ENCODE measurements at places on chromosomes 11 and 22.
A peak's percentile ranks its signal among the peaks of the same experiment; 100 is the strongest.

DNA sequence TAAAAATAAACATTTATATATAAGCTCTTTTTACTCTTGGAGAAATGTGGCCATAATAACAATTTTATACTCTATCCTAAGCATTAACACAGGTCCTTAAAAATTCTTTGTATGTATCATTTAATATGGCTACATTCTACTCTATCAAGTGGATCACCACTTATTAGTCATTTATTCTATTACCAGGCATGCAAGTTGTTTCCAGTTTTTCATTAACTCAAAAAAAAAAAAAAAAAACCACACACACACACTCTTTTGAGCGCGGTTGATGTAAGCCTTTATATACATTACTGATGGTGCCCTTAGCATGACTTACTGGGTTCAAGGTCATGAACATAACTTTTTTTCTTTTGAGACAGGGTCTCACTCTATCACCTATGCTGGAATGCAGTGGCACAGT lies 47.1 kb upstream of the MICAL2 start:
- no peak for DNase-seq

DNA sequence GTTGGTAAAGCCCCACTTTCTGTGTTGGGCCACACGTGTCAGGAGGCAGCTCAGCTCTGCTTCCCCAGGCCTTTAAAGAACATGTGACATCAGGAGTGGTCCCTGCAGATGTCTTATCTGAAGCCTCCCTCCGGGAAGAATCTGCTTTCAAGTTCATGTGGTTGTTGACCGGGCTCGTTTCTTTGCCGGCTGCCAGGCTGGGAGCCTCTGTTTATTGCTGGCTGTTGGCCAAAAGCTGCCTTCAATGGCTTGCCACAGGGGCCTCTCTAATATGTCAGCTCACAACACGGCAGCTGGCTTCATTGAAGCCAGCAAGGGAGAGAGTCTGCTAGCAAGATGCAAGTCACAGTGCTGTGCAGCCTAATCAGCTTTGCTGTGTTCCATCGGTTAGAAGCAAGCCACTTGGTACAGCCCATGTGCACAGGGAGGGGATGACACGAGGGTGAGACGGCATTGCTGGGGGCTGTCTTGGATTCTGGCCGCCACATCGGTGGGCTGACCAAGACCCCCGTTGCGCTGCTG lies 14.6 kb downstream of the MRGPRF start:
- peak; percentile 78 for DNase-seq

DNA sequence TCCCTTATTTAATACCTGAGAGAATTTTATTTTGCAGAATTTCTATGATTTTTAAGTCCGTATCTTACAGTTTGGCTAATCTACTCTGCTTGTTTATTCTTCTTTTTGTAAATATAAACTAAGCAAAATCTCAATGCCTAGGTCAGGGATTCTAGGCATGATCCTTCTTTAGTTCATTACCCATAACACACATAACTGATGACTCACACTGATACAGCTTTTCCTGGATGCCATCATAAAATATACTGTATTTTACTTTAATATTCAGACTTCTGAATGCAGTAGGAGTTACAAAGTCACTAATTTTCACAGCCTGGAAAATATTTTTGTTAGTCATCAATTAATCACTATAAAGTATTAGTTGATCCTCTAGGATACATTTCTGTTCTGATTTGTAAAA lies 898.2 kb upstream of the RAG2 start:
- DNase-seq, result no peak

GRCh38 chr22:31271485-31271884 lies 20.8 kb downstream of the PIK3IP1 start:
- DNase-seq, result no peak

DNA sequence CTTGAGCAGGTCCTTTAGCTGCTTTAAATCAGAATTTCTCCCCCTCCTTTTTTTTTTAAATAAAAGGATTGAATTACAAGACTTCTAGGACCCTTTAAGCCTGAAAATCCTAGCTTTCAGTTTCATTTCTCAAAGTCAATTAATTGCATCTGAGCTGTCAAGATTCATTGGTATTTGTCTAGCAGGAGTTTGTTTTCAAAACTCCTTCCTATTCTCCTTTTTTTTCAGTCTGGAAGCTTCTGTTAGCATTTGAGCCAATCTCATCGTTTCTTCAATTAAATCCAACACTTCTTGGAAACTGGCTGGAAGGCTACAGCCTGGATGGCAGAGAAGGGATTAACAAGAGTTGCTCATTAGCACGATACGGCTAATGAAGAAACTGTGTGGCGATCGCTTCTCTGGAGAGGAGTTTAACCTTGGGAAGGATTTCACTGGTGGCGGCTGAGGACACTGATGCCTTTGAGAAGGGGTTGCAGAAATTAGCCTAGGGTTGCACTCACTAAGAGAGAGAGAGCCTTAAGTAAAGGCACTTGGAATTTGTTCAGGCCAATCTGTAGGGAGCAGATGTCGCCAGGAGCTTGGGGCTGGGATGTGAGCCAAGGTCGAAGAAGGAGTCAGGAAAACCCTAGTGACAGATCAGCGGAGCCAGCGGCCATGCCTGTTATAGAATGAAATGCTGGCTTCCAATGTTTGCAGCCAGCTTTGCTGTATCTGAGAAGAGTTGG lies 43.8 kb upstream of the API5 start:
- DNase-seq, result no peak

GRCh38 chr11:119791701-119792151 lies 62.7 kb upstream of the NECTIN1 start:
- peak; percentile 79 for DNase-seq

GRCh38 chr11:116580799-116581198 lies 192.0 kb downstream of the BUD13 start:
- no peak for DNase-seq

- DNase-seq, result no peak
Observed at GRCh38 chr22:32331918-32332725, 25.5 kb upstream of the RFPL3 start.

- DNase-seq, result no peak
Observed at GRCh38 chr11:10918698-10919097, 60.8 kb upstream of the ZBED5 start.

GRCh38 chr22:25566898-25567235 lies 2.4 kb downstream of the GRK3 start:
- DNase-seq, result no peak

- peak; percentile 86 for DNase-seq
Observed at GRCh38 chr11:76677458-76677765, 6.9 kb upstream of the LRRC32 start.

All from umbilical cord (tissue), 2 donors.